ENCODE measurements at places on chromosomes 12 and 14. TPM values are rescaled to one million over a fixed set of nuclear protein-coding genes. Genes with fewer than 3 reads are reported as not detected.

DNA sequence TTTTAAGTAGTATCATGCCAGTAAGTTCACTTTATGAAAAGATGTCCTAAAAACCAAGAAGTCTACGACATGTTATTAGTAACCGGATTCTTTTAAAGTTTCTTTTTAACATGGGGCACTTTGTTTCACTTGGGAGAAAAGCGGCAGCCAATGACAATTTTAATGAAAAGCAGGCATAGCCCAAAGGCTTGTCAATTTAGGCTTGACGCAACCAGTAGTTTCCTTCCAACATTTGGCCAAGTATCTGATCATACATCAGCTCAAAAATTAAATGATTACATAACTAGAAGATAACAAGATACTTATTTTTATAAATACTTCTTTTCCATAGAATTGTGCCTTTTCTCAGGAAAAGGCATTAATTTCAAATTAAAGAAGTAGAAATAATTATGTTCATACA is 112.8 kb downstream of the TXNDC16 start:
- no peak for DNase-seq

- no peak for DNase-seq
Observed at GRCh38 chr14:93319494-93319893, 13.3 kb downstream of the BTBD7 start.

GRCh38 chr12:26704684-26705460 is 128.1 kb downstream of the ITPR2 start:
- no peak for DNase-seq

TMPO gene
- 201 TPM for polyA plus RNA-seq

- DNase-seq, result no peak
Observed at GRCh38 chr12:122318607-122319605, 52.6 kb upstream of the VPS33A start.

GRCh38 chr14:63383776-63384367 is 65.1 kb upstream of the GPHB5 start:
- no peak for DNase-seq

RNF212B gene
- 1.8 TPM for polyA plus RNA-seq

DNA sequence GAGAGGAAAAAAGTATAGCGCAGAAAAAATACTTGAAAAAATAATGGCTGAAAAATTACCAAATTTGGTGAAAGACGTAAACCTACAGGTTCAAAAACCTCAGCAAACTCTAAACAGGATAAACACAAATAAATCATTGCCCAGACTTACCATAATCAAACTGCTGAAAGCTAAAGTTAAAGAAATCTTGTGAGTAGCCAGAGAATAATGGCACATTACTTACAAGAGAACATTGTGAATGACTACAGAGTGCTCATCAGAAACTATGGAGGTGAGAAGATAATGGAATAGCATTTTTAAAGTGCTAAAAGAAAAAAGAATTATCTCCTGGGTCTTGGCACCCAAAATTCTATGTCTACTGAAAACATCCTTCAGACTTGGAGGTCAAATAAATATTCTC is 36.0 kb downstream of the ATF1 start:
- DNase-seq, result no peak

ASB2 gene
- 0.35 TPM for polyA plus RNA-seq

GRCh38 chr14:74545386-74545785 is 51.8 kb downstream of the ISCA2 start:
- DNase-seq, result no peak

DNA sequence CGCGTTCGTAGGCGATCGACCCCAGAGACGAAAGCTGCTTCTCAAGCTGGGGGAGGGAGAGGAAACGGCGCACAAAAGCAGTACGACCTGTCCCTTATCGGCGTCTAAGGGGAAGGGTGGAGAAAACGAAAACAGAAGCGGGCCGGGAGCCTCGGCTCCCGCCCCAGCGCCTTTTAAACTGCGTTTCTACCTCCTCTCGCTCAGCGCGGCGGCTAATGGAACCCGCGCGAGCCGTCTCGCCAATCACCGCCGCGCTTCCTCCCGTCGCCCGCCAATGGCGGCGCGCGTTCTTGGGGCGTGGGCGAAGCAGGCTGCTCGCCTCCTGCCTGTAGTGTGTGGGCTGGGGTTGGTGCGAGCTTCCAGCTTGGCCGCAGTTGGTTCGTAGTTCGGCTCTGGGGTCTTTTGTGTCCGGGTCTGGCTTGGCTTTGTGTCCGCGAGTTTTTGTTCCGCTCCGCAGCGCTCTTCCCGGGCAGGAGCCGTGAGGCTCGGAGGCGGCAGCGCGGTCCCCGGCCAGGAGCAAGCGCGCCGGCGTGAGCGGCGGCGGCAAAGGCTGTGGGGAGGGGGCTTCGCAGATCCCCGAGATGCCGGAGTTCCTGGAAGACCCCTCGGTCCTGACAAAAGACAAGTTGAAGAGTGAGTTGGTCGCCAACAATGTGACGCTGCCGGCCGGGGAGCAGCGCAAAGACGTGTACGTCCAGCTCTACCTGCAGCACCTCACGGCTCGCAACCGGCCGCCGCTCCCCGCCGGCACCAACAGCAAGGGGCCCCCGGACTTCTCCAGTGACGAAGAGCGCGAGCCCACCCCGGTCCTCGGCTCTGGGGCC is at the start of gene TMPO:
TMPO (plus strand) TSS at position 304 of the 824 bp plus-strand sequence; CDS start at position 582, 278 bp downstream.
- peak; percentile 90 for DNase-seq

DNA sequence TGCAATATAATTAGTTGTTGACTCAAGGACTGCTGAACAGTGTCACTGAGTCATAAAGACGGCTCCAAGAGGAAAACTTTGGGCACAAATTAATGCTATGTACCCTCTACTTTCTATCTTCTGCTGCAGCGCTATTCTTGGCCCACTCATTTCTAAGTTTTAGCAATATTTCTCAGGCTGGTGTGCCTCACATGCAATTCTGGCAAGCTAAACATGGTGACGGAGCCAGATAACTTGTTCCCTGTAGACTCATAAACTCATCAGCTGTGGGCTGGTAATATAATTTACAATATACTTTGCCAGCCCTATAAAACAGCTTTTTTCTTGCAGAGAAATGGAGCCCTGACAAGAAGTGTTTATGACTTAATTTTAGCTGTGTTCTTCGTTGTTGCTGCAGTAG is 615.1 kb downstream of the NRXN3 start:
- no peak for DNase-seq

CD4 gene
- 29.9 TPM for polyA plus RNA-seq

DNA sequence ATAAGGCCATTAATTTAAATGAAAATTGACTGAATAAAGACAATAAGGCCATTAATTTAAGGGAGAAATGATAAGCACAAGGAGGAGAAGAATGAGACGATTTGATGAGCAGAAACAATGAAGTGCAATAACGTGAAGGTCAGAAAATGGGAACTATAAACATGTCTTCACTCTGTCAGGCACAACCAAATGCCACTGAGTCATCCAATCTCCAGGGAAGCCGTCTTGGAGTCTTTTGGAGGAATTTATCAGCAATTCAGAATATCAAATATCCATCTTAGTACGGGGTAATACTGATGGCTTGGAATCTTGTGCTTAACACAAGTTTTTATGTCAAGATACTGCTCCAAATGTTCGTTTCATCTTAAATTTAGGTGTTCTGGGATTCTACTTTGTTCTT is 159.9 kb downstream of the CAPZA3 start:
- DNase-seq, result no peak

DNA sequence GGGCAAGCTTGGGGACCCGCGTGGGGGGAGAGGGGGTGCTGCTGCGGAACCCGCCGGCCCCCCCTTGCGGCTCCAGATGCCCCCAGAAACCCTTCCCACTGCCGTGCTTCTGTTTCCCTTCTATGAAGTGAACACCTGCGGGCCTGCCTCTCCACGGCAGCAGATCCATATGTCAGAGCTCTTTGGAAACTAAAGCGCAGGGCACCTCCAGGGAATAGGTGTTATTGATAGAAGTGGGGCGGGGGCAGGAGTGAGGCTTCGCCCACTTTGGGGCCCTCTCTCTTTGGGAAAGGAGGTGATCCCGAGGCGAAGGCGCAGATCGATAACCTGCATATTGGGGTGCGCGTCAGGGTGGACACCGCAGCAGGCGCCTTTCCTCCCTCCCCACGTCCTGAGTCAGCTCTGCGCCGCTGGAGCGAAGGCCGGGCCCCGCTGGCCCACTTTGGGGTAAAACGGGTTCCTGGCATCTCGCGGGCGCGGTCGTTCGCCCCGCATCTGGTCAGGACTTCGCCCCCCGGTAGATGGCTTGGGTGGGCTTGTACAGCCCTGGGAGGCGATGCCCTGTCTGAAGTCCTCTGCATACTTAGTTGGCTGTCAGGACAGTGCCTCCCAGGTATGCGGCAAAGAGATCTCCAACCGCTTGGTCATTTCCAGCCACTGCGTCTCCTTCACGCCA is 524 bp downstream of the KMT5A start:
- DNase-seq, result no peak

- DNase-seq, result peak; percentile 37
Observed at GRCh38 chr14:51776102-51776894, 84.1 kb upstream of the GNG2 start.

DNA sequence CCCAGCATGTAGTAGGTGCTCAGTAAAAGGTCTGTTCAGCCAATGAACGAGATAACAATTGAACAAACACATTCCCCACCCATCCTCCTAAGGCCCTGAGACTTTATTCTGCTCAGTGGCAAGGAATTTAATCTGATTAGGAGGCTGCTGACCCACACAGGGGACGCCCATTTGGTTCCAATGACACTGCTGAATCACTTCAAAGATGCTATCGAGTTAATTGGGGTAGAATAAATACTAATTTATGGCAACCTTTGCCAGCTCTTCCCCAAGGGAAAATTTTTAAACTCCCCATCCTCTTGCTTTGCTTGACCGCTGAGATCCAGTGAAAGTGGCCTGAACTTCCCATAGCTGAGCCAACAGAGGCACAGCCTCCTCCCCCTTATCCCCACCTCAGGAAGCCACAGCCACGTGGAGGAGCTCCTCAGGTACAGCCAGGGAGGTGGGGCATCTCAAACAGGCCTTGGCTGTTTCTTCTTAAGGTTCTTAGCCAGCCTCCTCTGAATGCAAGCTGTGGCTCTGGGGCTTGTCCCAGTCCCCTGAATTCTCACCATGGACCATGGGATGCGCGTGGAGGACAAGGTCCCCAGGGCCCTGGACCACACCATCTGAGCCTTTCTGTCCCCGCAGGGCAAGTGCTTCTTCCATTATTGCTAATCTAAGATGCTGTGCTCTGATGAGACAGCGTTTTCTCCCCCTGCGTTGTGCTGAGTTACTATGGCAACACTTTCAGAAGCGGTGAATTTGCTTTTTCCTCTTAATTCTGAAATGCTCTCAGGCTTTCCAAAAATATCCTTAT is 26.7 kb downstream of the C14orf132 start:
- DNase-seq, result no peak

- DNase-seq, result no peak
Observed at GRCh38 chr12:92297932-92298696, 152.5 kb upstream of the BTG1 start.

DNA sequence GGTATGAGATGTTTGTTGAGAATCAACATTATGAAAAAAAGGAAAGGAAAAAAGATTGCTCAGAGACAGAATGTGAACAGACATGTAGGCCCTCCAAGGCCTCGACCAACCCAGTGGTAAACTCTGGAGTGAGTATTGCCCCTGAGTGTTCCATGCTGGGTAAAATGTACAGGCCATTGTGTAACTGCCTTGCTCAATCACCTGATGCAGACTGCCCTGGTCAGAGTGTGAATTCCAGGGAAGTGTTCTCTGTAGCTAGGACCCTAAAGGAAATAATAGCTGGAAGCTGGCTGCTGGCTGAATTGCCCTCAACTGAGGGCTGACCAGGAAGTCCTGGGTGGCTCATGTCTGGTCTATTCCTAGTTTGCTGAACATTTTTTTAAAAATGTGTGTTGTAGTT is 1081.4 kb upstream of the LRFN5 start:
- no peak for DNase-seq

CMA1 gene
- polyA plus RNA-seq, result 0.30 TPM

- no peak for DNase-seq
Observed at GRCh38 chr14:99380991-99381687, 99.5 kb downstream of the SETD3 start.

DNA sequence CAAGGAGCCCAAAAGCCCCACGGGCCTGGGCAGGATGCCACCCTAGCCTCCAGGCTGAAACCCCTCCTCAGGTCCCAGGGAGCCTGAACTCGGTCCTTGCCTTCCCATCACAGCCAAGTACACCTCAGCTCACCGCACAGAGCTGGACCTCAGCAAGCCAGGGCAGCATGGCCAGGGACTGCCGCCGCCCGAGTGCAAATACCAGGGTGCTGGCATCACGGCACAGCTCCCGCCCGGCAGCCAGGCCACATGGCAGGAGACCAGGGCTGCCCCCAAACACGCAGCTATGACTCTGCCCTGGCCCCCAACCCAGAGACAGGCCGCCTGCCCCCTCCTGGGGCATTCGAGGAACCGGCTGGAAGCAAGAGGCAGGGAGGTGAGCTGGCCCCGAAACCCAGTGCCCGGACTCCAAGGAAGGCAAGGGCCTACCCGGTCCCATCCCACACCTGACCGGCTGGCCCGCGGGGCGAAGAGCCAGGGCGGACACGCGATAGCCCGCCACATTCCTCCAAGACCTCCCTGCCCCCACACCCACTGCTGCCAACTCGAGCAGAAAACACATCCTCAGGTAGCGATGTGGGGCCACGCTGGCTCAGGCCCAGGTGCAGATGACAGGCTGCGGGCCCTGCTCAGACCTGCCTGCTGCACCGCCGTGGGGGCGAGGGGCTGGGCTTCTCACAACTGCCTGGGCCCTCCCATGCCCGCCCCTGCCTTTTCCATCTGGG is 2.7 kb downstream of the JAG2 start:
- DNase-seq, result no peak

KRT85 gene
- not detected for polyA plus RNA-seq

Measured in right renal pelvis (tissue), 4 donors.